Right atrium auricular region (tissue), 2 donors: ENCODE measurements at places on chromosomes 7 and 10. TPM values are rescaled to one million over a fixed set of nuclear protein-coding genes. Genes with fewer than 3 reads are reported as not detected.

DNA sequence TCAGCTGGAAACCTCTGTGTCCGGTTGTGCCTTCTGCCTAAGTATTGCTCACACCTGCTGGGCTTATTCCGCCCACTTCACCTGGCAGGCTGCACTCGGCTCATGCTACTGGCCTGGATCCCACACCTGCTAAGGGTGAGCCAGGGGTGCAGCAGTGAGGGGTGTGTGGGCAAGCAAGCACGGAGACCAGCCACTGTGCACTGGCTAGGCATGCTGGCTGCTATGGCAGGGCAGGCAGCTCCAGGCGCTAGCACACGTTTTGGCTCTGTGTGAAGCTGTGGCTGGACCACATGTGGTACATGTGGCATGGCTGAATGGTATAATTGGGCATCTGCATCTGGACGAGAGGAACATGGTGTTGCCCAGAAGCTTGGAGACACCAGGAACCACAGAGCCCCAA is 940.7 kb downstream of the NRG3 start:
- no peak for DNase-seq

The AGR3 gene
- total RNA-seq, result not detected

DNA sequence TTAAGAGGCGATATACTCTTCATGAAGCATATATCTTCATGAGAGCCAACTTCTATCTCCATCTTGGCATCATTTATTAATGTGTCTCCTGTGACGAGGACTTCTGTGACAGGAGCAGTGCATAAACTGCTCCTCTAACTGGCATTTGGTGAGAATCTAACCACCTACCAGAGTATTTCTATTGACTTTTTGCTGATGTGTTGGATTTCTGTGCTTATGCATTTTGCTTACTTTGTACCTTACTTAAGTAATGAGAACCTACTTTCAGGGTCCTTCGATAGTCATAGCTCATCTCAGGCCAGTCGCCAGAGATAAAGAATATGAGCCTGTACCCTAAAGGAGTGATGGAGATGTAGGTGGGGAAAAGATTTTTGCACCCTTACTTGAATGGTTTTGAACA is 265.7 kb downstream of the SUGCT start:
- no peak for DNase-seq

- peak; percentile 49 for DNase-seq
Observed at GRCh38 chr10:109886037-109886780, 37.1 kb downstream of the XPNPEP1 start.

DNA sequence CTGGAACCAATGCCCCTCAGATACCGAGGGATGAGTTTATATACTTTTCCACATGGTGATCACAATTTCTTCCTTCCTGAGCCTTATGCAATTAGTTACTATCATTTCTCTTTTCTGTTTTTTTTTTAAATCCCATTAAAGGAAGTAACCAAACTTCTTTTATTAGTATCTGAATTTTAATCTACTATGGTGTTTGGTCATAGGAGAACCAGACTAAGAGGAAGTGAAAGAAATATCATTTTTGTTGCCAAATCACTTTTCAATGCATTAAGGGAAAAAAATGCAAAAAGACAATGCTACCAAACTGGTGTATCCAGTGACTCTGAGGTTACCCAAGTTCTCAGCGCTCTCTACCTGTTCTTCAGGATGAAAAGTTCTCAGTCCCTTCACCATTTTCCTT is 167.7 kb downstream of the NXPH1 start:
- no peak for DNase-seq

DNA sequence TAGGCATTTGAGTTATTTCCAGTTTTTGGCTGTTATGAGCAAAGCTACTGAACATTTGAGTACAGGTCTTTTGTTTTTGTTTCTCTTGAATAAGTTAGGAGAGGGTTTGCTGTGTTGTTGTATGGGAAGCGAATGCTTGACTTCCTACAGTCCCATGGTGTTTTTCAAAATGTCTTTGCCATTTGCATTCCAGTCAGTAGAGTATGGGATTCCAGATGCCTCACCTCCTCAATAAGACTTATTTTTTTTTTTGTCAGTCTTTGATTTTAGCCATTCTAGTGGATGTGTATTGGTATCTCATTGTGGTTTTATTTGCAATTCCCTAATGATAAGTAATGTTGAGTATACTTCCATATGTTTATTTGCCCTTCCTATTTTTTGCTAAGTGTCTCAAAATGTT is 19.4 kb downstream of the CDK13 start:
- no peak for DNase-seq

The UPK3B gene
- total RNA-seq, result 126 TPM

DNA sequence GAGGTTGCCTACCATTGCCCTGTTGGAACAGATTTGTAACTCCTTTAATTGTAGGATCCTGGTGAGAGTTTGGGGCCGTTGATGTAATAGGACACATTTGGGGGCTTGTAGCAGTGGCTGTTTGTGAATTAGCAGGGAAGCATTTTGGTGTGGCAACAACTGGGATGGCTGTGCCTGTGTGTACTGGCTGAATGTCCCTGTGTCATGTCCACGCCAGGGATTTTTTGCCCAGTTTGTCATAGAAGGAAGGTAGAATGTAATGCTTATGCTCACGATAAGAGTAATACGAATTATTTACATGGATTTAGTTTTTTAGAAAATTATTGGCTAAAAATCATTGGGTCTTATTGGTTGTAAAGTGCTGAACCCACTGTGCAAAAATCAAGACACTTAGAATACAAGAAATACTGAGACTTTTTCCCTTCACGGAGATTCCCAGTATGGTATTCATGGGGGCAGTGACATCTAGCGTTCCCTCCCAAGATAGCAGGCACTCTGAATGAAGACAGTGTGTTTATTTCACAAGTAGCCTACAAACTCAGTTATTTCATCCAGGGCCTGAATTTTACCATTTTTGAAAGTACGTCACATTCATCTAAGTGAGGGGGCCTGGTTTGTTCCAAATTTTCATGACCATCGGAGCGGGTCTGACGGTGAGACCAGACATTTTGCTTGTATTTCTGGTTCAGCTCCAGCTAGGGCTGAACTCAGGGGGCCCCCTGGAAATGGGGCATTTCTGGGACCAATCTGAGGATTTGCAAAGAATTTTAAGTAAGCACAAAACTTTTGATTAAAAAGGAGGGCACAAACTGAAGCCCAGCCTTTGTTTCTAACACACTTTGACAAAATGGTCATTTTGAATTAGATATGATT is 74.7 kb downstream of the CACNB2 start:
- DNase-seq, result no peak

The SLC18A2 gene
- total RNA-seq, result not detected

The NKX6-2 gene
- total RNA-seq, result not detected

The CXCL12 gene
- 64.0 TPM for total RNA-seq

GRCh38 chr7:20280475-20281351 is 50.0 kb upstream of the ITGB8 start:
- DNase-seq, result no peak

DNA sequence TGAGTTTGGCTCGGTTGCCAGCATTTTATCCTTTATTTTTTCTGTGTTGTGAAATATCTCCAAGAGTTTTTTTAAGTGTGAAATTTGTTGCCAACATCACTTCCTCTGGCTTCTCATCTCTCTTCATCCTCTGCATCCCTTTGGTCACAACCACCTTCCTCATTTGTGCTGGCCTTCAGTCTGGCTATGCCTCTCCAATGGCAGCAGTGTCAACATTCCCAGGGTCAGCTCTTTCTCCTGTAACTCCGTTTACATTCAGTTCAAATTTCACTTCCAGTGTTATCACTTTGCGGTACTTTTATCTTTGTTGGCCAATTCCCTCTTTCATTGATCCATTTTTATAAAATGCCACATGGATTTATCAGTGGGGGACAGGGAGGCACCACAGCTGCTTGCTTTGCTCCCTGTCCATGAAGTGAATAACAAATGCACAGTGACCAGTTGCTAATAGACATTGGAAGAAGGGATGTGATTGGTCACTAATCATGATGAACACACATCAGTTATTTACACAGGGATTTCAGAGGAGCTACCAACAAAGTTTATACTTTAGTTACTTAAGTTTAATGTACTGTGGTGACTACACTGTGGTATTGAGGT is 311.4 kb upstream of the LRGUK start:
- no peak for DNase-seq

DNA sequence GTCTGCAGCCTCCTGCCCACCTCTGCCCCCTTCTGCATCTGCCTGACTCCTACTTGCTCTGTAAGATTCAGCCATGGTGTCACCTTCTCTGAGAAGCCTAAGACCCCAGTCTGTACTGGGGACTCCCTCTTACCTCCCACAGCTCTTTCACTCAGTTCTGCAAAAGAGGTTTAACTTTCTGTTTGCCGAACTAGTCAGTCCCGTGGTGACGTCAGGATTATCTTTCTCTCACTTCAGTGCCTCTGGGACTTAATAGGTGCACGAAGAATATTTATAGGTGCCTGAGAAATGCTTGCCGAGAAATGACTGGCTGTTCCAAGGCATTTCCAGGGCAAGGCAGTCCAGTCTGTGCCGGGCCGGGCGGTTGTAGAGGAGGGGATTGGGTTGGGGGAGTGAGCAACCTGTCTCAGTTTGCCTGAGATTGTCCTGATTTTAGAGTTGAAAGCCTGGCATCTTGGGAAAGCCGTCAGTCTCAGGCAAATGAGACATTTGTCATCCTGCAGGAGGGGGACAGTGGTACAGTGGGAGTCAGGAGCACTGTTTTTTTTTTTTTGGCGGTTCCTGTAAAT is 227.5 kb upstream of the NPVF start:
- no peak for DNase-seq

The ORC5 gene
- total RNA-seq, result 5.5 TPM

The SPDYE16 gene
- not detected for total RNA-seq

The SPAM1 gene
- total RNA-seq, result not detected

GRCh38 chr7:149866779-149867447 is 6.9 kb upstream of the ATP6V0E2 start:
- no peak for DNase-seq

The IFIT1B gene
- not detected for total RNA-seq

- DNase-seq, result no peak
Observed at GRCh38 chr7:123905714-123906113, 19.3 kb upstream of the SPAM1 start.

- DNase-seq, result no peak
Observed at GRCh38 chr10:76282061-76283025, 850.9 kb downstream of the LRMDA start.

The TAS2R39 gene
- total RNA-seq, result not detected

DNA sequence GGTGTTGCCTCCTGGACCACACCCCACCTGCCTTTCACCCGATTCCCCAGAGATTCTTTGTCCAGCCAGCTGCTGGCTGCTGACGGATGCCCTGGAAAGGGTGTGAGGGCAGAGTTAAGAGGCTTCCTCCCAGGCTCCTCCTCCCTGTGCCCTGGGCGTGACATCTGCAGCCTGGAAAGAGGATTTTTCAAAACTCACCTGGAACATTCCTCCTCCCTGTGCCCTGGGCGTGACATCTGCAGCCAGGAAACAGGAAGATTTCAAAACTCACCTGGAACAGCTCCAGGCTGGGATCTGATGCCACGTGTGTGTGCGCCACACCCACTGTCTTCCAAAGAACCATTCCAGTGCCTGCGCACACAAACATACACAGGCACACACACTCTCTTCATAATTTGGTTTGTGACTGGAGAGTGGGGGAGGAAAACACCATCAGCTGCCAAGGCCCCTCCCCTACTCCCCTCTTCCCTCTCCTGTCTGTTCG is 5.2 kb downstream of the MARVELD1 start:
- no peak for DNase-seq

DNA sequence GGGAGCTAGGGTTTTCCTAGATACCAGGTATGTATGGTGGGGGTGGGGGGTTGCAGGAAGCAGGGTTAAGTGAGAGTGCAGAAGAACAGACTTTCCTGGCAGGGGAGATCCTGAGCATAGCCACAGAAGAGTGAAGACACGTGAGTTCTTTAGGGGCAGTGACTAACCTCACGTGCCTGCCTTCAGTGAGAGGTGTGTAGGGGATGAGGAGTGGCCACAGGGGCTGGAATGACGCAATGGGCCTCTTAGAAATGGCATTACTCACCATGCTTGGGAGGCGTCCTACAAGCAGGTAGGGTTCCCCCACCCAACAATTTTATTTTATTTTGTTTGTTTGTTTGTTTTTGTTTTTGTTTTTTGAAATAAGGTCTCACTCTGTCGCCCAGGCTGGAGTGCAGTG is 698.6 kb upstream of the NRP1 start:
- DNase-seq, result no peak

The SORCS3 gene
- 0.07 TPM for total RNA-seq

The STARD3NL gene
- 36.3 TPM for total RNA-seq

The NPSR1 gene
- total RNA-seq, result not detected

DNA sequence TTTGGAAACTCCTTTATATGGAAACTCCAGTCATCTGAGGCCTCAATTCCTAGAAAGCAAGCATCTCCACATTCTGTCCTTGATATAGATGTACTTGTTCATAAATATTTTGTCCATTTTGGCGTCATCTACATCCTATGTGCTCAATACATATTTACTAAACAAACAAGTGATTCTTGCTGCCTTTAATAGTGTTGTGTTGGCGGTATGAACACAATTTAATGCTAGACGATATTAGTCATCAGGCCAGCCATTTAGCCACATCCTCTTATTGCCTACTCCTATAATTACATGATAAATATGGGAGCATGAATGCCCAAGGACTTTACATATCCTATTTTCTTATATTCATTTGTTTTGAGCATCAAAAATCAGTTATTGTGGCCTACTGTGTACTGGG is 18.5 kb upstream of the IFRD1 start:
- DNase-seq, result no peak

DNA sequence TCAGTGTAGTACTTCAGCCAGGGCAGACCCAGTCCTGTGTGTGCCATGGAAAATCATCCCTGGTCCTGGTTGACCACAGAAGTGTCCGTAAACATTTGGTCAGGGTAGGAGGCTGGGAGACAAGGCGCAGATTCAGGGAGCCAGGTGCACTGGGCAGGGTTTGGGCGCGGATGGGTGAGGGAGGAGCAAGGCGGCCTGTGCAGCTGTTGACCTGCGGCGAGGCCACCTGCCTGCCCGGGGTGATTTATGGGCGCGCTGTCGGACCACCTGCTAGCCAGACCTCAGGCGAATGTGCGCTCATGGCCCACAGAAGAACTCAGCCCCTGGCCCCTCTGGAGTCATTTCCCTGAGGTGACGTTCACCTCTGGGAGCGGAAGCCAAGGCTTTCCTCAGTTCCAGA is 6.6 kb downstream of the SFRP5 start:
- DNase-seq, result no peak
